CD4-positive, alpha-beta memory T cell (primary cell): ENCODE measurements at places on chromosomes 7 and 10.

DNA sequence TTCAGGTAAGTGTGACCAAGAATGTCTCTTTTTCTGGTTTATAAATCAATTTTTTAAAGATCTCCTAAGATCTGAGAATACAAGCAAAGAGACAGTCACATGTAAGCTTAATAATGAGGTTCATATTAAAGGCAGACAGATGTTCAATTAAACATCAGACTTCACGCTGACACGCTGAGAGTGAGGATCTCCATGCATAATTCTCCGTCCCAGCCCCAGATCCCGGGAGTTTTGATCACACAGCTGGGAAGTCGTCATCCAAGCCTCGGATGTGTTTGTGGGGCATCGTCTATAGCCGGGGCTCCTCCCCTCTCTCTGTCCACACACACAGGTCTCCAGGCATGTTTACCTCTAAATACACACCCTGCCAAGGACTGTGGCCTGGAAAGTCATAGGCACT lies 223.2 kb downstream of the PTPRN2 start:
- DNase-seq = no peak

GRCh38 chr7:76395965-76396726 lies 13.4 kb downstream of the SSC4D start:
- DNase-seq = no peak

GRCh38 chr7:150820578-150821198 lies 20.1 kb downstream of the TMEM176A start:
- DNase-seq = no peak

DNA sequence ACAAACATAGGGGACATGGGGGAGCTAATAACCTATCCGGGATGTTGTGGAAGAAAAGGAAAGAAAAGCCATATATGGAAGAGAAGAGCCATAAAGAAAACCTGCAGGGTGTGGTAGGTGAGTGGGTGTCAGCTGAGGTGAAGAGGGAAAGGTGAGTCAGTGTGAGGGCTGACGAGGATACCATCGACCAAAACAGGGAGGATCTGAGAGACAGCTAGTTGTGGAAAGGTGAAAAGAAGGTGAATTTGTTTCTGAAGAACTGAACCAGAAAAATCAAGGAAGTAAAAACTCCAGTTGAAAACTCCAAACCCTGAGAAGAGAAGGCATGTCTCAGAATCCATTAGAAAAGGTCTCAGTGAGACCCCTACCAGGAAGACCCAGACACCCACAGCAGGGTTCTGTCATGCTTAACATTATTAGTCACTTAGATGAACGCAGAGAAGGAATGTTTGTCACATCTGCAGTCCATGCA lies 4.1 kb downstream of the BLNK start:
- DNase-seq = no peak

DNA sequence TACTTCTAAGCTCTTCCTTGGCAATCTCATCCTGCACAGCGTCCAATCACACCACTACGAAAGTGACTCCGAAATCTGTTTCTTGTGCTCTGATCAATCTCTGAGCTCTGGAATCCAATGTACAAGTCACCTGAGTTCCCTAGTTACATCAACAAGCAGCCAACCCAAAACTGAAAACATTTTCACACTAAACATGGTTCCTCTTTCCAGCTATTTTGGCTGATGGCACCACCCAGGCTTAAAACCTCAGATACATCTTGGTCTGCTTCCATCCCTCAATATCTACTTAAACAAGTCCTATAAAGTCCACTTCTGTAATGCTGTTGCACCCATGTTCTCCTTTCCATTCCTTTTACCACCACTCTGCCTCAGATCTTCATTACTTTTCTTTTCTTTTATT lies 3.6 kb downstream of the BLOC1S2 start:
- no peak for DNase-seq

- DNase-seq = no peak
Measured at GRCh38 chr7:69864274-69864673, 266.0 kb downstream of the AUTS2 start.

DNA sequence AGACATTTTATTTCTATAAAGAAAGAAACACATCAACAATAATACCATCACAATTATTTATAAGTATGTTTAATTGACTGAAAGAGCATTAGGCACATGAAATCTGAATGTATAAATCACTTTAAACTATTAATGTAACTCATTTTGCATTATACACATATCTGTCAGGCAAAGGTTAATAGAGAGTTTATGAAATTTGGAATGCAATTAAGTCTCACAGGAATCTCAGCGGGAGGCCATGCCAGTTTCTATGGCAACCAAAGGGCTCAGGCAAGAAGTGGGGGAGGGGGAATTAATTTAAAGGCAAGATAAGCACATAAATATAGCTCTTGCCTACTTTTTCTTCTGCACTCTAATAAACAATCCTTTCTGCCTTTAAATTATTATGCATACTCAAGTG lies 152.6 kb downstream of the SLC16A9 start:
- no peak for DNase-seq

DNA sequence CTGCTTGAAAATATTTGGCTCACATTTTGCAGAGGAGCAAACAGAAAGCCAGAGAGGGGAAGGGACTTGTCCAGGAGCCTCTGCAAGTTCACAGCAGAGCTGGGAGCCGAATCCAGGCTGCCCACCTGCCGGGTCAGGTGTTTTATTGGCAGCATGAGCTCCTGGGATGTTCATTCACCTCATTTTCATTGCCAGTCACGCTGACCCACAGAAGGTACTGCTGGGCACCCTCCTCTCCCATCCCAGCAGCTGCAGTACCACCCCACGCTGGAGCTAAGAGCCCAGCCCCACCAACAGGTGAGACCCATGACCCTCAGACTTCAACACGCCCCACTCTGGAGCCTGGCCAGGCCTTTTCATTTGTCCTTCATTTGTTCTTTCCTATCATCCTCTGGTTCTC lies 102.7 kb downstream of the GRID1 start:
- no peak for DNase-seq

GRCh38 chr7:43113622-43114457 lies 1.4 kb downstream of the HECW1 start:
- no peak for DNase-seq

GRCh38 chr7:134089446-134089845 lies 37.7 kb upstream of the LRGUK start:
- no peak for DNase-seq

- DNase-seq = no peak
Measured at GRCh38 chr10:77582710-77583115, 54.9 kb downstream of the KCNMA1 start.

DNA sequence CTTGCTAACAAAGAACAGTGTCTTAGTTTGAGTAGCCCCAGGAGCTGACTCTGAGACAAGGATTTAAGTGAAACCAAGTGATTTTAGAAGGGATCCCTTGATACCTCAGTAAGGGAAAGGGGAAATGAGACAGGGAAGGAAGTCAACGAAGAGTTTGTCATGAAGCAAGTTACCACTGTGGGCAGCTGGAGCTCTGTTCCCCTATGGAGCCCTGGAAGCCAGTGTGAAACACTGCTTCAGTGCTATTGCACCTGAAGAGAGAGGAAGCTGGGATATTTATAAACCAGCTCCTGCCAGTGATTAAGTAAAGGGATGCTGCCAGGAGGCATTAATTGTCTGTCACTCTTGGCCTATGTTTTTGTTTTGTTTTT lies 58.9 kb upstream of the WAPL start:
- DNase-seq = no peak

DNA sequence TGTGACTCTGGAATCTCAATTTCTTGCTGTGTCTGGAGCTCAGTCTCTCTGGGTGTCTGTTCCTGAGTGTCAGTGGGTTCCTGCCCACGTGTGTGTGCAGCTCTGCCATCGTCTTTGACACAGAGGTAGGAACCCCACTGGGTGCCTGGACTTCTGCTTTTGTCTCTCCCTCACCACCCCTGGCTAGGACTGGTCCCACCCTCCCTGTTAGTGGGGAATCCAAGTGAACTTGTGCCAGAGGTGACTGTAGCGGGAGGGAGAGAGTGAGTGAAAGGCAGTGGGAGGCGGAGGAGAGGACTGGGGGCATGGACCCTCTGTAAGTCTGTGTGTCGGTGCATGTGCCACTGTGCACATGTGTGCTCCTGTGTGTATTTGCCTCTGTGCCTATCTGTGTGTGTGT lies 299.9 kb upstream of the ZMIZ1 start:
- no peak for DNase-seq

GRCh38 chr7:16210171-16210570 lies 211.2 kb downstream of the CRPPA start:
- no peak for DNase-seq

DNA sequence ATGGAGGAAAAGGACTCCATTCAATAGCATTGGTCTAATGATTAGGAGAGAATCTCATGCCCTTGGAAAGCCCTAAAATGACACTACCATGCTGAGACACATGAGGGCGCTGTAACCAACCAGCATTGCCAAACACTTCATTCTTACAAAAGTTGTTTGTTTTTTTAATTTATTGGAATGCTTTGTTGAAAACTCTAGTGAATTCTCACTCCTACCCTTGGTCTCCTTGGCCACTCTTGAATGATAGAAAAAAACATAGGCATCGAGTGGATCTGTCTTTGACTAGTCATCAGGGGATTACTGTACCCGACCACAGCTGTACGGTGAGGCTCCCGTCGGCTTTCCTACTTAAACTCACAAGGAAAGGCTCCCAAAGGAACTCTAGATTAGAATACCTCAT lies 29.3 kb upstream of the ADD3 start:
- peak; percentile 60 for DNase-seq

DNA sequence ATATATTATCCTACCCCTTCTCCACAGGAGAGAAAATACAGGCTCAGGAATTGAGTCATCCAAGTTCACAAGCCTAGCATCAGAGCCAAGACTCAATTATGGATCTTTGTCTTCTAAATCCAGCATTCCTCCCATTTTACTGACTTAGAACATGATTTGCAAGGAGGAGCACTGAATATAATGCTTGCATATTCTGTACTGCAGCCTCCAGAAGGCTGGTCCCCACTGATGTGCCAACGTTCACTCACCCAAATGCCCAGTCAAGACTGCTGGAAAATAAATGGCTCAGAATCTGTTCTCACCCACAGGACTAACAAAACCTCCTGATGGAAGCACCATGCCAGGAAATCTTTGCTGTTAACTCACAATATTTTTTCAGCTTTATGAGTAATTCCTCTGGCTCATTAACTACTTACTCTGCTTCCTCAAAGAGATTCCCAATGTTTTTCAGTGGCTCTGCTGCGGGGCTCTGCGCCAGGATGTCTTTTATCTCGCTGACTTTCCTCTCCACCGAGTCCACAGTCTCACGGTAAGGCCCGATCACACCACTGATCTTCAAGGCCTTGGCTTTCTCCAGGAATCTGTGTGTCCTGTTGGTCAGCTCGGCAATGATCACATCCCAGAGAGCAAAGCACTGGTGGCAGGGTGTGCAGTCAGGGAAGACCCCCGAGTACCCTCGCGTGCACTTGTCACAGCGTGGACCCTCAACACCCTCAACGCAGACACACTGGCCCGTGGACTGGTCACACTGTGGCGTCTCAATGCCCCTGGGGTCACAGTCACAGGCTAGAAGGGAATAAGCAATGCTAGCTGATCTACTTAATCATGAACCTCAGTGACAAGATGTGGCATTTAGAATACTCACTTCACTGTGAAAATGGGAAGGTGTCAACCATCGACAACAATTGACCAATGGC lies 48.8 kb downstream of the DLD start:
- no peak for DNase-seq

DNA sequence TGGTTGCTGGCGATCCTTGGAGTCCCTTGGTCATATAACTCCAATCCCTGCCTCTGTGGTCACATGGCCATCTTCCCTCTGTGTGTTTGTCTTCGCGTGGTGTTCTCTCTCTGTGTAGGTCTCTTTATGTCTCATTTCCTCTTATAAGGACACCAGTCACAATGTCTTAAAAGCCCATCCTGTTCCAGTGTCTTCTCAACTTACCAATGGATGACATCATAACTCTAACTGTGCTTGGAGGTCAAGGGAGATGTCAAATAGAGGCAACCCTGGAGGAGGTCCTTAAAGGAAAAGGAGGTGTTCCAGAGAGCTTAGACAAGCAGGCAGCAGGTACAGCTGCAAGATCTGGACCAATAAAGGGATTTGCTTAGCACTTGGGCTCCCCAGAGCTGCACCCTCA lies 143.0 kb downstream of the BUB3 start:
- no peak for DNase-seq

DNA sequence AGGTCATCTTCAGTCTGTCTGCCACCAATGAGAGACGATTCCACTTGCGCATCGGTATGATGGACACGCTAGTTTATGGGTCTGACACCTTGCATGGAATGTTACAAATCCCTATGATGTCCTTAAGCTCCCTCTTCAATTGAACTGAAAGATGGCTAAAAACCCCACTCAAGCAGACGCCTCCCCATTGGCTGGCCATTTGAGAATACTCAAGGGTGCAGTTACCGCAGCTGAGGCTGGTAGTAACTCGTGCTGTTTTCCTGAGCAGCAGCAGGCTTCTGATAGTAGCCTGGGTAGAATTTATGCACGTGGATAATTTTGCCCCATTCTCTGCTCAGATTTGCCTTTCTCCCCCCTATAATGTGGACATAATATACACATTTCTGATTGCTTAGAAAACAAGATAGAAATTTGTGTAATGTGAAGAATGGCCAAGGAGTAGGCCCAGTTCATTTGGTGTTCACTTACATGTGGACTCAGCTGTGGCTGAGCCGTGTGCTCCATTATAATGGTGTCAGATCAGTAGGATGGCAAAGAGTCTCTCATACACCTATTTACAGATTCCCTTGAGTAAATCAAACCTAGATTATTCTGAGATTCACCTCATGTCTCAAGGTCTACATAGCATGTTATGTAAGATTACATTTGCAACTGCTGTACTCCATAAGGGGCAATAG lies 142.8 kb downstream of the HIBADH start:
- no peak for DNase-seq

- DNase-seq = no peak
Measured at GRCh38 chr10:121684276-121684675, 86.0 kb upstream of the FGFR2 start.

- DNase-seq = no peak
Measured at GRCh38 chr10:78655979-78656378, 412.8 kb upstream of the ZMIZ1 start.

DNA sequence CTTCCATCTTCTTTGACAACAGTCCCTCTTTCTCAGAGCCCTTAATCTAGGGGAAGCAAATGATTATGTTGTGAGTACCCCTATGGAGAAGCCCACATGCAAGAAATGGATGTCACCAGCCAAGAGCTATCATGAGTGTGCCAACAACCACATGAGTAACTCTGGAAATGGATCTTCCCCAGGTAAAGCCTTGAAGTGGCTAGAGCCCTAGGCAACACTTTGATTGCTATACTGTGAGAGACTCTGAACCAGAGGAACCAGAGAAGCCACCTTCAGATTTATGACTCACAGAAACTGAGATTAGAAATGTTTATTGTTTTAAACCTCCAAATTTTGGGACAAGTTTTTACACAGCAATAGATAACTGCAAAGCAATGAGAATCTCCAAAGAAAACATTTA lies 60.9 kb upstream of the COL1A2 start:
- DNase-seq = no peak

DNA sequence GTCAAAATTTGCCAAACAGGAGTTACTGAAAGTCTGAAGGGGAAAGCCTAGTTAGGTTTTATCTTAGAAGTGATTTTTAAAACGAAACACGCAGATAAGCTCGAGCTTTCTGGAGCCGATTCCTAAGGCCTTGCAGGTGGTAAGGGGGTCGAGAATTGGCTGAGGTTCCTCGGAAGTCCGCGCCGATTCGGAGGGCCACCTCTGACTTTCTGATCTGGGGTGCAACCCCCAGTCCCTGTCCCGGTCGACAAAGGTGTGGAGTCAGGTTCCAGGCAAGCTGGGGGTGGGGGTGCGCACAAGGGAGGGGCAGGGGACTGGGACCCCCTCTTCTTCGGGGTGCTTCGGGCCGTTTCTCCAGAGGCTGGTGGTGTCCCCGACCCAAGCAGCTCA lies 701 bp upstream of the CUL1 start:
- DNase-seq = peak; percentile 24
